Activated naive CD4-positive, alpha-beta T cell (primary cell): ENCODE measurements at places on chromosomes 3 and 15.
A peak's percentile ranks its signal among the peaks of the same experiment; 100 is the strongest.

GRCh38 chr15:79248183-79248582 lies 34.3 kb upstream of the ANKRD34C start:
- no peak for DNase-seq

GRCh38 chr15:34353627-34354026 lies 10.5 kb downstream of the NUTM1 start:
- no peak for DNase-seq

- no peak for DNase-seq
These were observed 179.3 kb downstream of the POTEB3 start for GRCh38 chr15:21260966-21261395.

DNA sequence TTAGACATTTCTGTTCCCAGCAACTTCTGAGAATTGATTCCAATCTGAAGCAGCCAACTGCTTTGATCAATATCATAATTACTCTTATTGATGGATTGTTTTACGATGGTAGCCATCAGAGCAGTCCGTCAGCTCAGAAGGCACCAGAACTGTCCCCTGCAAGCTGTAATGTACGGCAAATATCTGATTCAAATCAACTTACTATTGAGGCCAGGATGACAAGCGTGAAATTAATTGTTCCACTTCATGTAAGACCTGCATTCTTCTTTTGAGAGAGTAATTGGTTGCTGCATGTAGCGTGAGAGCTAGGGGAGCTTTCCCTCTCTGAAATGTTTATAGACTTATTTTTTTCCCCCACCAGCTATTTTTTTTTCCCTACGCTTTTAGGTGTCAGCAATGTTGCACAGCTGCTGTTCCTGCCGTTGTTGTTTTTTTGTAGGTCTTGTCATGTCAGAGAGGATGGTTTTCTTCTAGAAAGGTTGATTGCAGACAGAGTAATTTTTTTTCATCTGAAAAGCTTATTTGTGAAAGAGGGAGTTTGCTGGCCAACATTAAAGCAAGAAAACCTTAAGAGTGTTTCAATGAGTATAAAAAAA lies 134.9 kb downstream of the CACNA2D3 start:
- DNase-seq: no peak

GRCh38 chr15:60479361-60480110 lies 594 bp upstream of the ICE2 start:
- no peak for DNase-seq

DNA sequence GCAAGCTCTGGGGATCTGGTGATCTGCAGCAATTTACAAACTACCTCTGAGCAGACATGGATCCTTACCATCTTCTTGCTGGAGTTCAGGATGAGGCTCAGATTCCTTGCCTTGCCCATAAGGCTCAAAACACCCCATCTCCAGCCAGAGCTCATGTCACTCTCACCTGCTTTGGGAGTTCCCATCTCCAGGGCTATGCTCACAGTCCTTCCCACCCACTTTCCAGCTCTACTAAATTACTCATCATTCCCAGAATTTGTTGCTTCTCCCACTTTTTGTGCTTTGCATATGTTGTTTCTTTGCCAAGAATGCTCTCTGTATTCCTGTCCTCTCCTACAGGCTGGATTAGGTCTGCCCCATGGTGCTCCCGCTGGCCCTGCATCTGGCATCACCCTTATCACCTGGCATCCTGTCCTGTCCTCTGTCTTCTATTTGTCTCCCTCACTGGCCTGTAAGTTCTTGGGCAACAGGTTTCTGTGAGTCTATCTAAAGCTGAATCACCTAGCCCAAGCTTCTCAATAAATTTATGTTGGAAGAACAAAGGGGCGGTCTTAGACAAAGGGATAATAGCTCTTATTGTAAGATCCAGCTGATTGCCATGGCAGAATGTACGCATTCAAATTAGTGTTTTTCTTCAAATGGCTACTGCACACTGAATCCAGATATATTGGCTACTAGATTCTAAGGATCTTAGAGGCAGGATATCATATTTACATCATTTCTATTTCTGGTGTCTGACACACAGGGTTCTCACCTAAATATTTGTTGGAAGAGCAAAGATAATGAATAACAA lies 179.2 kb downstream of the CLSTN2 start:
- DNase-seq: no peak

DNA sequence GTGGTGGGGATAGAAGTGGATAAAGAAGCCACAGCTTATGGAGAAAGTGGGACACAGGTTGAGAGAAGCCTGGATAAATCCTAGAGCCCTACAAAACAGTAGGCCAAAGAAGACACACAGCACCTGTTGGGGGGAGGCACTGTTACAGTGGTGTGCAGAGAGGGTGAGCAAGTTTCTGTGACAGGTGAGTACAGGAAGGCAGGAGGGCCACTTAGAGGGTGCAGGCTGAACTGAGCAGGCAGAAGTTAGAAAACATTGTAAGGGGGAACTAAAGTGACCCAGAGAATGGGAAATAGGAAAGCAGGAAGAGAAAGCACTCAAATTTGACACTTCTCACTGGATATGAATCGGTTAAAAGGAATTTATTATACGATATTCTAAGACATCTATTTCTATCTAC lies 146.1 kb upstream of the TMCO5A start:
- DNase-seq: no peak

- no peak for DNase-seq
These were observed 1.3 kb upstream of the PPP4R2 start for GRCh38 chr3:72995337-72995736.

GRCh38 chr3:29747991-29748390 lies 467.1 kb downstream of the RBMS3 start:
- DNase-seq: no peak

DNA sequence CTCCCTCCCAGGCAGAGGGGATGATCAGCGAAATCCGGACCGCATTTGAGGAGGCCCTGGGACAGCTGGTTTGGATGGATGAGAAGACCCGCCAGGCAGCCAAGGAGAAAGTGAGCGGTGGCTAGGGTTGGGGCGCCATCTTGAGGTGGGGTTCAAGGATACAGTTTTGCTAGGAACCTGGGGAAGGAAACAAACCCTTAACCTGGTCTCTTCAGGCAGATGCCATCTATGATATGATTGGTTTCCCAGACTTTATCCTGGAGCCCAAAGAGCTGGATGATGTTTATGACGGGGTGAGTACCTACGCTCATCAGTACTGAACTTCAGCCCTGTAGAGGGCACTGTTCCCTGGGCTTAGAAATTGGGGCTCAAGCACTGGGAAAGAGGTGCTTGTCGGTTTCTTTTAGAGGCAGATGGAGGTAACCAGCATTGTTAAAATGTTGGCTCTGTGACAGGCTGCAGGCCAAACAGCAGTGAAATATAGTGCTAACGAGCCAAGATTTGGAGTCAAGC lies 9.6 kb upstream of the PSMD2 start:
- peak; percentile 16 for DNase-seq
